ENCODE measurements at places on chromosomes 2 and 18.

- DNase-seq = no peak
Observed at GRCh38 chr2:89829828-89830227, 1138.4 kb downstream of the RPIA start.

GRCh38 chr18:58779529-58779928 is 85.1 kb upstream of the ZNF532 start:
- DNase-seq = no peak

- no peak for DNase-seq
Observed at GRCh38 chr18:5122272-5122671, 74.8 kb downstream of the AKAIN1 start.

DNA sequence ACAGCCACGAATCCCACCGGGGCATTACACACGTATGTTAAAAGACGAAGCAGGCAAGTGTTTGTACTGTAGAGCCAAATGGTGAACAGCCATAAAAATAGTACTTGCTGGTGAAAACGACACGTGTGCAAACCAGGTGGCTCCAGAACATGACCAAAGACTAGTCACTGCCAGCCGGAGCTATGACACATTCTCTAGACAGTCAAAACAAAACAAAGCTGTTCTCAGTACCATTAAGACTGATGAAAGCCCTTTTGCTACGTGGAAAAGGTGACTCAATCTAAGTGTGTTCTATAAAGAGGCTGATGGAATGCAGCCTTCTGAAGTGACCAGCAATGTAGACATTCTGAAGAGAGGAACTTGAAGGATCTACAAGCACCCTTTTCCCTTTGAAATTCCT is 367.7 kb upstream of the NETO1 start:
- no peak for DNase-seq

Data from hippocampal formation (tissue), 2 donors.